ENCODE measurements at places on chromosomes 16 and 17.

DNA sequence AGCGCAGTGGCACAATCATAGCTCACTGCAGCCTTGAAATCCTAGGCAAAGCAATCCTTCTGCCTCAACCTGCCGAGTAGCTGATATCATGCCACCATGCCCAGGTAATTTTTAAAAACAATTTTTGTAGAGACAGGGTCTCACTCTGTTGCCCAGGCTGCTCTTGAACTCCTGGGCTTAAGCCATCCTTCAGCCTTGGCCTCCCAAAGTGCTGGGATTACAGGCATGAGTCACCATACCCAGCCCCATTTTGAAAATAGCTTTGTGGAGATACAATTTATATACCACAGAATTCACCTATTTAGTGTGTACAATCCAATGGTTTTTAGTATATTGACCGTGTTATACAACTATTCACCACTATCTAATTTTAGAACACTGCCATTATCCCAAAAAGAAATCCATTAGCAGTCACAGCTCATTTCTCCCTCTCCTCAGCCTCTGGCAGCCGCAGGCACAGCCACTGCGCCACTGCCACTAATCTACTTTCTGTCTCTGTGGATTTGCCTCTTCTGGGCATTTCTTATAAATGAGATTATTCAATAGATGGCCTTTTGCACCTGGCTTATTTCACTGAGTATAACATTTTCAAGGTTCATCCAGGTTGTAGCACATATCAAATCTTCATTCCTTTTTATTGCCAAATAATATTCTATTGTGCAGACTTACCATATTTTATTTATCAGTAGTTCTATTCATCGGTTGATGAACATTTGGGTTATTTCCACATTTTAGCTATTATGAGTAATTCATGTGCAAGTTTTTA is 6.5 kb downstream of the RNF157 start:
- no peak for DNase-seq

- no peak for DNase-seq
Observed at GRCh38 chr17:73027130-73027741, 65.3 kb downstream of the SLC39A11 start.

- no peak for DNase-seq
Observed at GRCh38 chr17:79053251-79053925, 21.2 kb upstream of the ENGASE start.

DNA sequence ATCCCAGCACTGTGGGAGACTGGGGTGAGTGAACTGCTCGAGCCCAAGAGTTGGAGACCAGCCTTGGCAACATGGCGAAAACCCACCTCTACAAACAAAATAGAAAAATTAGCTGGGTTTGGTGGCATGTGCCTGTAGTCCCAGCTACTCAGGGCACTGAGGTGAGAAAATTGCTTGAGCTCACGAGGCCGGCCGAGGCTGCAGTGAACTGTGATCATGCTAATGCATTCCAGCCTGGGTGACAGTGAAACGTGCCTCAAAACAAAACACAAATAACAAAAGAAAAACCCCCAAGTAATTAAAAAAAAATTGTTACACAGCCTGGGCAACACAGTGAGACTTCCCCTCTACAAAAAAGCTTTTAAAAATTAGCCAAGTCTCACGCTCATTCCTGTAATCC is 5.0 kb downstream of the CCDC47 start:
- DNase-seq, result no peak

DNA sequence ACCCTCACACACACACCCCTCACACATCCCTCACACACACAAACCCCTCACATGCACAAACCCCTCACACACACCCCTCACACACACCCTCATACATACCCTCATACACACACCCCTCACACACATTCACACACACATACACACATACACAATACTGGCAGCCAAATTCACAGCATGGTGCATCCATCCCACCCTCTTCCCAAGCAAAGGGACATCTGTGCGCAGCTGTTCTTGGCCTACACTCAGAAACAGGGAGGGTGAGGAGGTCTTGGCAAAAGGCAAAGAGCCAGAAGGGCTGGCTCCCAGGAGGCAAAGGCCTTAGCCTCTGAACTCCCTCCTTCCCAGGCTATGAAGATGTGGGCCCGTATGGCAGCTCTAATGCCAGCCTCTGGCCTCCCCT is 23.4 kb downstream of the C17orf67 start:
- DNase-seq, result no peak

DNA sequence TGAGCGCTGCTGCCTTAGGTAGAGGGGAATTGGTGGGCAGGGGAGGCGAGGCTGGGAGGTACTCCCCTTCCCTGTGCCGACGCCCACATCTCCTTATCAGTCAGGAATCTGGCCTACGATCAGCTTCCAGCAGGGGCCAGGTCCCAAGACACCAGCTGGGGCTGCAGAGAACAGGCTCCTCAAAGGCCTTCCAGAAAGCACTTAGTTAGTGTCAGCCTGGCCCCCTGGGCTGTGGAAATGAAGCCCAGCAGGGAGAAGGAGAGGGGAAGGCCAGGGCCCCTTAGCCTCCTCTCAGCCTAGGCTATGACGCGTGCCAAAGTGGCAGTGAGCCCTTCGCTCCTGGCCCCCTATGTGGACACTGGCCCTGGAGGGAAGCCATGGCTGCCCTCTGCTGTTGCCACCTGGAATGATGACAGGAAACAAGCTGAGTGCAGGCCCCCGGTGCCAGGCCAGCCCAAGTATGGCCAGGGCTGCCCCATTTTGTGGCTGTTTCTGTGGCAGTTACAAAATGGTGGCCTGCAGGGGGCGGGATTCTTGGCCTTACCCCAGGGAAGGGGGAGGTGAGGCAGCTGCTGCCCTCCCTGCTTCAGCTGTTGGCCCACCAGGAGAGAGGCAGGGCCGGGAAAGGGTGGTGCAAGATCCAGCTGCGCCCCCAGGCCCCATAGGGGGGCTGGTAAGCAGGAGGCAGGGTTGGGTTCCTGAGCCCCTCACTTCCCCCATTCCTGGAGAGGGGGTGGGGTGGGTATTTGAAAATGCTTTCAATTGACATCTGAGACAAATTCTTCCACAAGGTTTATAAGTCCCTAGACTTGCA is 11.3 kb downstream of the TBX4 start:
- DNase-seq, result no peak

DNA sequence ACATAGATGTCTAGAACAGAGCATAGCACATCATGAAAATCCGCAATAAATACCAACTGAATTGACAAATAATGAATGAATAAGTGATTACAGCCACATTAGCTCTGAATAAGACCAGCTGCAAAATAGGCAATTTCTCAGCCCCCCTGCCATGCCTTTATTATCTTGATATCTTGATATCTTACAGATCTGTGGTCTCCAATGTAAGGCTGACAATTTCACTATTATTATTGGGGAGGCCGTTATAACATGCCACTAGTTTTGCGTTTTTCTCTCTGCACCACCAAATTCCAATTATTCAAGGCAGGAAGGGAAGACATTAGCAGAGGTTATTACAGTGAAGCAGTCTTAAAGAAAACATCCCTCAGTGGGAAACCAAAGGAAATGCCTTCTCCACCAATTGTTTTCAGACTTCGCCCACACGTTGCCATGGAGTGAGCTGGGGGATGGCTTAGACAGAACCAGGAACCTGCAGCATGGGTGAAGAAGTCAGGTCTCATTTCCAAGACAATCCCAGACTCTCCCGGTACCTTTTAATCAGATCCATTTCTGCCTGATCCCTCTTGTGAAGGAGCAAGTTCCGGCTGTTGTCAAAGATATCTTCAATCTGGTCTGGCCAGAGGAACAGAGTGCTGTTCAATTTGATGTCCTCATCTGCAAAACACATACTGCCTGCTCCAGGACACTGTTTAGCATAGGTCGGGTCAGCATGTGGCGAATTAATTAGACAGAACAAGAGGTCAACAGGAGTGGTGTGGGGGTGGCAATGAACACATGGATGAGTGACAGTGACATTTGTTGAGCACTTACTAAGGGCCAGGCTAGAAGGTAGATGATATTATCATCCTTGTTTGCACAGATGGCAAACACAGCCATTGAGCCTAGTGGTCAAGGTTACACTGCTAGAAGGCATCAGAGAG is 46.4 kb downstream of the DNAH3 start:
- DNase-seq, result peak; percentile 39

DNA sequence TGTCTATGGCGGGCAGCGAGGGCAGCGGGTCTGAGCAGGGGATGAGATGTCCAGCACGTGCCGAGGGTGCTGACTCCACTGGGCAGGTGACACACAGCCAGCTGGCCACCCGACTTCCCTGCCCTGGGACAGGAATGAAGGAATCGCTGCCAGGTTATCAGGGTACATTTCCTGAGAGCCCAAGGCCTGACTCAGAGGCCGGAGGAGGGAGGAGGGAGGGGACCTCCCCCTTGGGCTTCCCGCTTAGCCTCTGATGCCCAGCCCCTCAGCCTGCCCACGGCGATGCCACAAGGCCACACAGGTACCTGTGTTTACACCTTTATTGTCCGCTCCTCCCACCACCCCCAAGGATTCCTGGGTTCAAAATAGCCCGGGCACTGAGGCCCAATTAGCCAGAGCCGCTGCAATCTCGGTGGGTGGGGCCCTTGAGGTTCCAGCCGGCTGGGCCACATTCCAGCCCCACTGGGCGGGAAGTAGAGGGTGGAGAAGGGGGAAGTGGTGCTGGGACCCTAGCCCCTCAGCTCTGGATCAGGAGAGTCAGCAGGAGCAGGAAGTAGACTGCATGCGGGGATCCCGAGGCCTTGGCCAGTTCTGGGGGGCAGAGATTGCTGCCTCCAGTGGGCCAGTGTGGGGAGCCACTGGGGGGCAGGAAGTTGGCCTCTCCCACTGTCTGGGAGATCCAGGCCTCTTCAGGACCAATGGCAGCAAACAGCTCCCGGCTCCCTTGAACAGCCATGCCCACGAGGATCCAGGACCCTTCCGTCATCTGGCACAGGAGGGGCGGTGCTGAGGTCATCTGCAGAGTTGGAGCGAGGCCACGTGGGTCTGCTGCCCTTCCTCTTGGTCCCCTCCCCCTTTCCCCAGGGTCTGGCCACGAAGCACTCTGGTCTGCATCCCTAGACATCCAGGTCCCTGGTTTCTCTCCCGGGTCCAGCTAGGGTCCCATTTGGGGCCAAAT is 3.4 kb upstream of the PRSS8 start:
- DNase-seq, result no peak

GRCh38 chr17:5699814-5700213 is 115.5 kb upstream of the NLRP1 start:
- no peak for DNase-seq

- DNase-seq, result no peak
Observed at GRCh38 chr16:12500771-12501170, 302.9 kb downstream of the CPPED1 start.

- DNase-seq, result no peak
Observed at GRCh38 chr17:21029515-21029914, 13.3 kb downstream of the USP22 start.

DNA sequence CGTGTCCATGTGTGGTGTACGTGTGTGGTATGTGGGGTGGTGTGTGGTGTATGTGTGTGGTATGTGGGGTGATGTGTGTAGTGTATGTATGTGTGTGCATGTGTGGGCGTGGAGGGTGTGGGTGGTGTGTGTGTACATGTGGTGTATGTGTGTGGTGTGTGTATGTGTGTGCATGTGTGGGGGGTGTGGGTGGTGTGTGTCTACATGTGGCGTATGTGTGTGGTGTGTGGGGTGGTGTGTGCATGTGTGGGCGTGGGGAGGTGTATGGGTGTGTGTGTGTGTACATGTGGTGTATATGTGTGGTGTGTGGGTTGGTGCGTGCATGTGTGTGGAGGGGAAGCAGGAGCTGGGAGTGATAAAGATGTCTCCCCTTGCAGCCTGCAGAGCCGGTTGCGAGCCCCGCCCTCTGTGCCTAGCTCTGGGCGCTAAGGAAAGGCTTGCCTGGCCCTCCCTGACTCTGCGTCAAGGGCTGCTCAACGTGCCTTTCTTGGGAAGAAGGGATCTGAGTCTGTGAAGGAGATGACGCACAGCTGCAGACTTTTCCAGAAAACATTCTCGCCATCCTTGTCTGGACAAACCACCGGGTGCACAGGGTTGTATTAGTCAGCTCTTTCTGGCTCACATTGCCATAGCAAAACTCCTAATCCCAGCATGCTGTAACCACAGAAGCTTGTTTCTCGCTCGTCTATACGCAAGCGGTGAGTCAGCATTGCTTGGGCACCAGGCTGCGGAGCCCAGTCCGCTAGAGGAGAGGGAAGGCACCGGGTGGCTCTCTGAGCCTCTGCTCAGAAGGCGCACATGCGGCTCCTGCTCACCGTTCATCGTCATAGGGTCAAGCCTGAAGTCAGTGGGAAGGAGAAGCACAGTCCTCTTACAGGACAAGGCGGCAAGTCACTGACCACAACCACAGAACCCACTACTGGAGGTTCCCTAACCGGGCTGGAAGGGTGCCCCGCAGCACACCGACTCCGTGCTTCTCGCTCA is 2.0 kb upstream of the CD300H start:
- no peak for DNase-seq

DNA sequence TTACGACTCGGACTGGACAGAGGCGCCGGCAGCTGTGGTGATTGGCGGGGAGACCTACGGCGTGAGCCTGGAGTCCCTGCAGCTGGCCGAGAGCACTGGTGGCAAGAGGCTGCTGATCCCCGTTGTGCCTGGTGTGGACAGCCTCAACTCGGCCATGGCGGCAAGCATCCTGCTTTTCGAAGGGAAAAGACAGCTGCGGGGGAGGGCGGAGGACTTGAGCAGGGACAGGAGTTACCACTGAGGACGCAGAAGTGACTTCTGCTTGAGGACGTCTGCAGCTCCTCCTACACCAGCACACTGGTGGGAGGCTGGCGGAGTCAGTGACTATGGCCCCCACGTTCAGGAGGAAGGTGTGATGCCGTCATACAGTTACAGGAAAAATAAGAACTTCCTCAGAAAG is 9.7 kb downstream of the MRM3 start:
- no peak for DNase-seq

- no peak for DNase-seq
Observed at GRCh38 chr17:27544350-27545131, 86.4 kb upstream of the LGALS9 start.

DNA sequence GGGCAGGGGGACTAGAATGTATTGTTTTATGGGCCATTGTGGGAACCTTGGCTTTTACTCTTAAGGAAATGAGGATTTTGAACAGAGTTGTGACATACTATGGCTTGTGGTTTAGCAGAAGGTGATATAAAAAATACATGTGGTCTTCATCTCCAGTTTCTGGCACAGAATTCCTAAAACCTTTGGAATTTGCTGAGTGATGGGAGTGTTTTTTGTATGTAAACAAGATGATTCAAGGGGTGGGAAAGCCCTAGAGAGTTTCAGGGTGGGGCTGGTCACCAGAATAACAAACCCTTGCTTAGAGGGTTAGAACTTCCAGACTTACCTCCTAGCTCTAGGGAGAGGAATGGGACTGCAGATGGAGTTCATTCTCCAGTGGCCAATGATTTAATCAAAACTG is 316.1 kb downstream of the PHKB start:
- DNase-seq, result no peak

GRCh38 chr17:4163951-4164350 is 21.0 kb downstream of the CYB5D2 start:
- no peak for DNase-seq

DNA sequence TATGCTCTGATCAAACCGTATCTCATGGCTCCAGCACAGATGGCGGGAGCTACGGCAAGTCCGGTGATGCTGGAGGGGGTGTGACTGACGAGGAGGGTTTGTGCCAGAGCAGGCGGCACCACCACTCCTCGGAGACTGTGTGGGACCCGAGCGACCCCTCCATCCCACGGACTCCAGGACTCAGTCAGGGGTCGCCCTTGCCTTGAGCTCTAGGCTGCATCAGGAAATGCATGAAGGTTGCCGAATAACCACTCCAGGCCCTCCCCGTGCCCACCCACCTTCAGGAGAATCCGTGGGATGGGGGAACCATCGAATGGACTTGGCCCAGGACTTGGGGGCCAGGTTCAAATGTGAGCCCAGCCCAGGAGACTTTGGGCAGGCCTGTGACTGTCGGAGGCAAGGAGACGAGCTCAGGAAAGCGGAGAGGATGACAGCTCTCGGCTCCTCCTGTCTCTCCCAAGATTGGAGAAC is 60.2 kb upstream of the ZNF469 start:
- no peak for DNase-seq

All from endothelial cell (in vitro differentiated cells).